NCI-H187 (cell line): ENCODE measurements at places on chromosomes 16 and 17.

- DNase-seq, result no peak
Measured at GRCh38 chr17:33284022-33284421, 9.1 kb downstream of the ASIC2 start.

DNA sequence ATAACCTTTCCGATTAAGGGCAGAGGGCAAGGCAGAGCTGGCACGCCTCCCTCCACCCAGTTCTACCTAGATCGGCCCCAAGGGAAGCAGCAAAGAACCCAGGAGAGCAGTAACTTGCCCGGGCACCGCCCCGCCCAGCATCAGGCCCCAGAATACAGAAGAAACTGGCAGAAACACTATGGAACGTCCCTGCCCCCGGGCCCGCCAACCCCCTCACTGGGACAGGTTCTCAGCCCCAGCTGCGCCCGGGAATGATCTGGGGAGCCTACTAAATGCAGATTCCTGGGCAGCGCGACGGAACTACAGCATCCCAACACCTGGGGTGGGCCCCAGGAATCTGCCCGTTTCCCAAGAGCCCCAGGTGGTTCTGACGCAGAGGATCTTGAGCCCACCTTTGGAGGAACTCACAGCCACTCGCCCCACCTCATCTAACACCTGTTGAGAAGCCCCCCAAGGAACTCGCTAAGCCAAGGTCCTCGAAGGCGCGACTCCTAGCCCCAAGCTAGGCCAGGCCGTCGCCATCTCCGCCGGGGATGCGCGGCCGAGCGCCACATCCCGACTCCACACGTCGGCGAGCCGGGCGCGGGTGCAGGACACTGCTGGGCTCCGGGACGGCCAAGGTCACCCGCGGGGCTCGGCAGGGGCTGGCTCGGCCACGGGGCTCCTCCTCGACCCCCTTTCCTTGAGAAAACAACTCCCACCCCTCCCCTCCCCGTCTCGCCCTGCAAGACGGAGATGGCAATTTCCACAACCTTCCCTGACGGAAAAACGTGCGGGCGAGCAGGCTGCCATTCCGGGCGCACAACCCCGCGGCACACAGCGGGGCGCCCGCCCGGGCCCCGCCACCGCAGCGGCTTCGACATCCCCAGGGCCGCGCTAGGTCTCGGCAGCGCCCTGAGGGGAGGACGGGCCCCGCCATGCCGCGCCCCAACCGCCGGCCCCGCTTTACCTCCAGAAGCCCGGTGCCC is 913 bp downstream of the CDIP1 start:
- DNase-seq, result no peak

- no peak for DNase-seq
Measured at GRCh38 chr17:38877130-38877851, 7.4 kb downstream of the LASP1 start.

DNA sequence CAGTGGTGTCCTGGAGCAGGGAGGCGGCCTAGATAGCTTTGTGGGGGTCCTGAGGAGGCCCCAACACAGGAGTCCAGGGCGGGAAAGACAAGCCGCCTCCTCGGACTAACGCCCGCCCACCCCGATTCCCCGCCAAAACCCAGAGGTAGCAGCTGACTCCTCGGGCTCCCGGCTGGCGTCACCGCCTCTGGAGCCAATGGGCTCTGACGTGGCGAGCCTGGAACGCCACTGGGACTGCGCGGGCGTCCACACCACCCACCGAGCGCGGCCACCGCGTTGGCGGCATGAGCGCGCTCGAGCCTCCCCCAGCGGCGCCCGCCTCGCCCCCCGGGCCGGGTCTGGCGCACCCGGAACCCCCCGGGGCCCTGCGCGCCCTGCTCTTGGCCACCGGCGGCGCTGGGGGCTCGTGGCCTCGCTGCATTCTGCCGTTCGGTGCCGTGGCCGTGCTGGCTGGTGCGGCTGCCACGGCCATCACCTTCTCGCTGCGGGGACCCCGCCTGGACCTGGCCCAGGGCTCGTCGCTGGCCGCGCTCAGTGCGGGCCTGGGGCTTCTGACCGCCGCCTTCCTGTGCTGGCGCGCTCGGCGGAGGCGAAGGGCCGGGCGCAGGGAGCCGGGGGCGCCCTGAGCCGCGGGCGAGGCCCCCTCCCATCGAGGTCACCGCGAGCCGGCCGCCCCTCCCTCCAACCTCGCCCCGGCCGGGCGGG is 3.4 kb upstream of the NTN3 start:
- DNase-seq, result peak; percentile 84

GRCh38 chr16:51151435-51151960 is 428 bp upstream of the SALL1 start:
- no peak for DNase-seq

- DNase-seq, result no peak
Measured at GRCh38 chr16:69368866-69369265, 16.9 kb downstream of the TERF2 start.

GRCh38 chr16:67959536-67960329 is 8.7 kb downstream of the SLC12A4 start:
- no peak for DNase-seq

DNA sequence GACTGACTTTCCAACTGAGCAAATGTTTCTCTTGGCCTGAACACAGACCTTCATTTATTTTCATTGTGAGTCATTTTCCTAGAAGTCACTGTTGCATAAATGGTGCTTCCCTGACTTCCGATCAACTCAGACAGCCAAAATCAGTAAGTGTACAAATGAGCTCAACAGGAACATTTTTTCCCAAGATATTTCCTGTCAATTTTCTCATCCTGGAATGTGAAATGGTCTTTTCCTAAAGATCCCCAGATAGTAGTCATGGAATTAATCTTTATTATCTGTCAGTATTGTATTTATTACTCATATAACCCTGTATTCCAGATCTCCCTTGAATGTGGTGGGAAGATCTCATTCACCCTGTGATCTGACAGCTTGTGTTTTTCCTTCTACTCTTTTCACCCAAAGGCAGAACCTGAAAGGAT is 360.3 kb upstream of the KIF2B start:
- no peak for DNase-seq

DNA sequence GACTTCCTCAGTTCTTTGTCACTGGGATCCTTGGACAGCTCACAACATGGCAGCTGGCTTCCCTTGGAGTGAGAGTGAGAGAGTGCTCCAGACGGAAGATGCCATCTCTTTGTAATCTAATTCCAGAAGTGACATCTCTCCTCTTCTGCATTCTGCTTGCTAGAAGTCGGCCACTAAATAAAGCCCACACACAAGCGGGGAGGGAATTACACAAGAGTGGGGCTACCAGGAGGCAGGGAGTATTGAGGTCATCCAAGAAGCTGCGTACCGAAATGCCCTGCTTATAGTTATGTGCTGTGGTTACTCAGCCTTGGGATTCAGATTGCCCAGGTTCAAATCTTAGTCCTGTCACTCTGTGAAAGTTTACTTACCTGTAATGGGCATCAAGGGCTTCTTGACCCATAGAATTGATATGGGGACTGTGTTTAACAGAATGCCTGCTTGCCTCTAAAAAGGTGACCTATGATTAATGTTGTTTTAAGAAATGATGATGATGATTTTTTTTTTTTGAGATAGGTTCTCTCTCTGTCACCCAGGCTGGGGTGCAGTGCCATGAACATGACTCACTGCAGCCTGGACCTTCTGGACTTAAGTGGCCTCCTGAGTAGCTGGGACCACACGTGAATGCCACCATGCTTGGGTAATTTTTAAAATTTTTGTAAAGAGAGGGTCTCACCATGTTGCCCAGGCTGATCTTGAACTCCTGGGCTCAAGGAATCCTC is 120.9 kb upstream of the HS3ST2 start:
- DNase-seq, result no peak

GRCh38 chr17:80364091-80364691 is 50.8 kb upstream of the ENDOV start:
- DNase-seq, result no peak

DNA sequence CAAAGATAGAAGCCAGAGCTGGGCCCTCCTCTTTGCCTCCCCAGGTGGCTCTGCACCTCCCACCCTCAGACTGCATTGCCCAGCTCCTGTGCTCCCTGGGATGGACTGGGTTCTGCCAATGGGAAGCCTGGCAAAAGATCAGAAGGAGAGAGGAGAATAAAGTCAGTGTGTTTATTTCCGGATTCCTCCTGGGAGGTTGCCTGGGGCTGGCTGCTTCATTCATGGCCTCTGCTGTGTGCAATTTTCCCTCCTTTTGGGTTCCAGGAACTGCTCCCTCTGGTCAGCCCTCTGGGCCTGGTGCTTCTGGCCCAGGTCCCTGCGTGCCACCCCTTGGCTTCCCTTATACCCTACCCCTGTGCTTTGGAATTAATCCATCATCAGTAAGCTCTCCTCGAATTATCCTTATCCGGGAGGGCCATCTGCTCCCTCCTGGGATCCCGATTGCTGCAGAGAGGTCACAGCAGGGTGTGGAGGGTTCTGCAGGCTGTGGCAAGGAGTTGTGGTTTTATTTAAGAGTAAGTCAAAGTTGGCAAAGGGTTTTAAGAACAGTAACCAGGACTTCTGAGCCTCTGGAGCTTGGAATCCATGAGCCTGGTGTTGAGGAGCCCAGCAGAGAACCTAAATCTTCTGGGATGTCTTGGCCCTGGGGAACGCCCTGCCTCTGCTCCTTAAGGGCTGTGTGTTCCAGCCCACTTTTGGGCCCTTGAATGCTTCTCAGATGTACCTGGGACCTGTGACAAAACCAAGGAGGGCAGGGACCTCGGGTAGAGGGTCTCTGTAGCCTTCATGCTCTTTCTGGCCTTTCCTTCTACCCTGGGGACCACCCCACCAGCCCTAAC is 8.2 kb upstream of the MMP2 start:
- DNase-seq, result no peak

DNA sequence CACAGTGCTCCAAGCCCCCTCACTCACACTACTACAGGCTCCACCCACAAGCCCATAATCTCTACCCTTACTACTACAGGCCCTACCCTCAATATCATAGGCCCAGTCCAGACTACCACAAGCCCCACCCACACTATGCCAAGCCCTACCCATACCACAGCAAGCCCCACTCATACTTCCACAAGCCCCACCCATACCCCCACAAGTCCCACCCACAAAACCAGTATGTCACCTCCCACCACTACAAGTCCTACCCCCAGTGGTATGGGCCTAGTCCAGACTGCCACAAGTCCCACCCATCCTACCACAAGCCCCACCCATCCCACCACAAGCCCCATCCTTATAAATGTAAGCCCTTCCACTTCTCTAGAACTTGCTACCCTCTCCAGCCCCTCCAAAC is 13.8 kb downstream of the RIPOR1 start:
- no peak for DNase-seq

DNA sequence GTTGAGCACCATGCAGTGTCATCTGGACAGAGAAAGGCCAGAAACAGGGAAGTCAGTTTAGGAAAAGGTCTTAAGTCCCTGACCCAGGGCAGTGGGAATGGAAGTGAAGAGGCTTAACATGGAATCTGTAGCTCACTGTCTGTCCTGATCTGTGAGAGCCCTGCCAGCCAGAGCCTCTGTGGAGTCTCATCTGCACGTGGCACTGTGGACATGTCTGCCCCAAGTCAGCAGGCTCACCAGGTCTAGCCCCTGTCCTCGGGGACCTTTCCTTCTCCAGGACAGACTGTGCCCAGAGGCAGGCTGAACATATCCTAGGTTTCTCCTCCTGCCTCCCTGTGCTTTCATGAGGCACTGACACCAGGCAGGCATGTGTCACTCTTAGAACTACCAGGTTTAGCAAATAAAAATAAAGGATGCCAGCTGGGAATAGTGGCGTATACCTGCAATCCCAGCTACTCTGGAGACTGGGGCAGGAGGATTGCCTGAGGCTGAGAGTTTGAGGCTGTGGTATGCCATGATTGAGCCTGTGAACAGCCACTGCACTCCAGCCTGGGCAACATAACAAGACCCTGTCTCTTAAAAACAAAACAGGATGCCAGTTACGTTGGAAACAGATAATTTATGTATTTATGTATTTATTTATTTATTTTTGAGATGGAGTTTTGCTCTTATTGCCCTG is 22.4 kb downstream of the UNK start:
- no peak for DNase-seq

- no peak for DNase-seq
Measured at GRCh38 chr16:2208308-2208707, 2.4 kb downstream of the BRICD5 start.

- DNase-seq, result no peak
Measured at GRCh38 chr17:68238871-68239253, 9.0 kb upstream of the AMZ2 start.

DNA sequence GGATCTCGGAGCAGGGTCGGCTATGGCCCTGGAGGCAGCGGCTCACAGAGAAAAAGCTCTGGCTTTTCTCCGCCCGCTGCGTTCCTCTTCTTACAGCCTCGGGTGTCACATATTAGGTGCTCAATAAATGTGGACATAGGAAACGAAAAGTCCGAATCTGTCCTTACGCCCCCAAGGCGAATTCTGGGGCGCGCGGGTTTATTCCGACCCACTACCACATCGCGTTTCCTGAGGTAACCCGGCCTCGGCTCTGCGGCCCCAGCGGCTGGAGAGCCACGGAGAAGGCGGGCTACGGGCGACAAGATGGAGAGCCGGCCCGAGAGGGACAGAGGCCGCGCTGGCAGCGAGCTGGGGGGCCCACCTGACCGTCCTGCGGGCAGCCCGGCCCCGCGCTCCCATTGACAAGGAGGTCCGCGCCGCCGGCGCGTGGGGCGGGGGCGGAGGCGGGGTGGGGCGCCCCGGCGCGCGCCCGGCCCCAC is 573 bp upstream of the GNAO1 start:
- DNase-seq, result no peak
